ENCODE measurements at places on chromosomes 13 and 19.

GRCh38 chr13:110575322-110576069 lies 14.0 kb upstream of the RAB20 start:
- peak; percentile 48 for DNase-seq

DNA sequence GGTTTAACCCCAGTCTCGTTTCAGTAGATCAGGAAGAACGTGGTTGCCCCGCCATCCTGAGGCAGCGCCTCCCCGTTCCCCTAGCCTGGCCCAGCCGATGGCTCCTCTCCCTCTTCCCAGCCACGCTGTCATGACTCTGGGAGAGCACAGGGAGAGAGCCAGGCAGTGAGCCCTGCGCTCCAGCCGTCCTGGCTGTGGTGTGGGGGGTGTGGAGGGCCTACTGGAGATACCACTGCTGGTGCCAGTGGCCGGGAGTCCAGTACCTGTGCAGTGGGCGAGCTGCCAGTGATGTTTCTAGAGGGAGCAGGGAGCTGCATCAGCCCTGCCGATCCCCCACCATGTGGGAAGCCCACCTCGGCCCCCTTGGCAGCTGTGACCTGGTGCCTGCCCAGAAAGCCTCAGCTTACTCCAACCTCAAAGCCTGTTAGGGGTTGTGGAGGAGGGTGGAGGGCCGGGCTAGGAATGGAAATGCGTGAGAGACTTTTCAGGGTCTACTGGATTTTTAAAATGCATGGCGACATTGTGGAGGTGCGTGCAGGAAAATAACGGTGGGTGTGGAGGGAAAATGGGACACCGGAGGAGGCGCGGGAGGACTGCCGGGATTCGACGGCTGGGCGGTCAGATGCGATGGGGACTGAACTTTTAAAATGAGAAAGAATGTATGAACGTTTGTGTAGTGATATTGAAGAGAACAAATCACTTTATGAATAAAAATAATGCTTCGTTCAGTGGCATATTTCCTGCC lies 4.9 kb downstream of the TEX29 start:
- no peak for DNase-seq

GRCh38 chr13:28349907-28350654 lies 144.8 kb downstream of the FLT1 start:
- no peak for DNase-seq

DNA sequence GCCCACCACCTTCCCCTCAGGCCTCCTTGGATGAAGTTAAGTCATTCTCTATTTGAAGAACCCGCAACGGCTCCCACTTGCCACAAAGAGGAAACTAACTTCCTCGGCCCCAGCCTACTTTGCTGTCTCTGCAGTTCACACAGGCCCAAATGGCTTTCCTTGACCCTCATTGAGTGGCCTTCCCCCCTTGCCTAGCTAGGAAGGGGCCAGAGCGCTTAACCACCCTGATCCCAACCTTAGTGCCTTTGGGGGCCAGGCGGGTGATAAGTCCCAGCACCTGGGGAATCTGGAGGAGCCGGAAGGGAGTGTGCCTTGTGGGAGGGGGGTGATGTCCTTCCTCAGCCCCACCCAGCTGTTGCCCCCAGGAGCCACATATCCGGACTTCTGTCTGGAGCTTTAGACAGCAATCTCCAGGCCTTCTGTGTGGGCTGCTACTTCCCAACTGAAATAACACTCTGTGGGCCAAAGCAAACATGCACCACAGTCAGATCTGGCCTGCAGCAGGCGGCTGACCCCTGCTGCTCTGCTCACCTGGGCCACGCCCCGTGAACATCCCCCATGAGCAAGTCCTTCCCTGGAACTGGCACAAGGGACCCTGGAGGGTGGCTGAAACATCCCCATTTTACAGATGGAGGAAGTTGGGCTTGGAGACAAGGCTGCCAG lies 10.5 kb downstream of the NECTIN2 start:
- DNase-seq: no peak

DNA sequence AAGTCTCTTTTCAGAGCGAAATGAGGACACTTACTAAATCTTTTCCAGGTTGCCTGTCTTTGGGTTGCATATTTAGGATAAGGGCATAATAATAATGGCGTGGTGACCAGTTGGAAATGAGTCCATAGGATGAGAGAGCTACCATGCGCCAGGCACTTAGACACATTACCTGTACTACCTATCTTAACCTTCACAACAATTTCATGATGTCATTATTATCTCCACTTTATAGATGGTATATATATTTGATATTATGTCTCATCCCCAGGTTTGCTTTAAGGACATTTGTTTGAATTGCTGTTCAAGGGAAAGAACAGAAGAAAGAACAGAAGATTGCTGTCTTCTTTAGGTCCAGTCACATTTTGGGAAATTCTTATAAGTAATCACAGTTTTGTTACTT lies 182.0 kb upstream of the STARD13 start:
- no peak for DNase-seq

- no peak for DNase-seq
Measured at GRCh38 chr19:3028305-3029064, 595 bp downstream of the TLE2 start.

- DNase-seq: peak; percentile 70
Measured at GRCh38 chr19:16587833-16588823, 15.9 kb upstream of the SLC35E1 start.

- no peak for DNase-seq
Measured at GRCh38 chr13:113008851-113009250, 39.8 kb downstream of the MCF2L start.

- DNase-seq: no peak
Measured at GRCh38 chr13:60226507-60226906, 62.8 kb upstream of the DIAPH3 start.

DNA sequence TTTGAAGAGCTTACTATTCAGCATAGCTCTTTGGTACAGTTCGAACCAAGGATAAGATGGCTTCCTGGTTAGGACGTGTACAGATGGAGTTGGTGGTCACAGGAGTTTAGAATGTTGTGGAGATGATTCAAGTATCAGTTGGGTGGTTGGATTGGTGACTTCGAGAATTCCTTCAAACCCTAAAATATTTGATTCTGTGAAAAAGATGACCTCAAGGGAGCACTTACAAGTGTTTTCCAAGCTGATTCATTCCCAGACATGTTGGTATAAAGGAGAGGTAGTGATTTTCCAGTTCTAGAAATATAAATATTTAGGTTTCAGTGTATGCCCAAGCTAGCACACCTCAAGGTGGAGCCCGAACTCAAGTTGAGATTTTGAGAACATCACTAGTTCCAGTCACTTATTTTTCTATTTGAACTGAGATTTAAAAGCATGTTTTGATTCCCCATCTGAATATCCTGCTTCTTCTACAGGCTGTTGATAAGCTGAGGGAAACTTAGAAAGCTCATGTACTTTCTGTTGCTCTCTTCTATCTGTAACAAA lies 306.1 kb downstream of the DCT start:
- no peak for DNase-seq

- DNase-seq: no peak
Measured at GRCh38 chr19:47012617-47013016, 7.0 kb upstream of the NPAS1 start.

GRCh38 chr19:8438236-8438635 lies 6.5 kb upstream of the HNRNPM start:
- DNase-seq: no peak

- no peak for DNase-seq
Measured at GRCh38 chr19:56840451-56841192, at the start of the genes PEG3 and ZIM2. Gene PEG3, minus strand, starts transcription at chr19:56840726. Its CDS starts 16,071 bp downstream, at chr19:56824655. Gene ZIM2, minus strand, starts transcription at chr19:56840726. Its CDS starts 16,449 bp downstream, at chr19:56824277.

- no peak for DNase-seq
Measured at GRCh38 chr13:109100705-109101304, 471.4 kb downstream of the MYO16 start.

- no peak for DNase-seq
Measured at GRCh38 chr13:60143775-60144174, 20.0 kb downstream of the DIAPH3 start.

- no peak for DNase-seq
Measured at GRCh38 chr19:10096615-10096963, 5.9 kb downstream of the ANGPTL6 start.

Data from GM19239 (cell line).